Stimulated activated naive CD8-positive, alpha-beta T cell treated with anti-CD3 and anti-CD28 coated beads, Interleukin-15, amount 100 ng/mL, for 72 hours (primary cell): ENCODE measurements at places on chromosomes 2 and 18.

GRCh38 chr18:75172299-75173124 lies 36.4 kb downstream of the PTGR3 start:
- no peak for DNase-seq

GRCh38 chr2:165897726-165898125 lies 55.9 kb downstream of the TTC21B start:
- no peak for DNase-seq

GRCh38 chr2:101440127-101440738 lies 34.7 kb downstream of the RFX8 start:
- DNase-seq: no peak

GRCh38 chr2:176206136-176206535 lies 17.7 kb downstream of the HOXD1 start:
- no peak for DNase-seq

DNA sequence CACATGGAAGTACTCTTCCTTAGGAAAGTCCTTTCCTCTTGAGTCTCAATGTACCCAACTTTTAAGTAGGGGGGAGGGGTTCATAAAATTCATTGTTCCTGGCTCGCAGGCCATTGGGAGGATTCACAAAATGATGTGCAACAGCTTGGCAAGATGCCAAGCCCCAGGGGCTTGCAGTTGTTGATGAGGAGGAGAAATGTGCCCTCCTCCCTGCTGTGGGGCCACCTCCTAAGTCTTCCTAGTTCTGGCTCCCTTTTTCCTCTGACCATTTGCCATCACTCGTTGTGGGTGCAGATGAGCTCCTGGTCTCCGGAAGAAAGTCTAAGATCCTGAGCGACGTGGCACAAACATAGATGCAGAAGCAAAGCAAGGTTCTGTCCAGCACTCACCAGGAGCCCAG lies 435.4 kb downstream of the EIPR1 start:
- no peak for DNase-seq

DNA sequence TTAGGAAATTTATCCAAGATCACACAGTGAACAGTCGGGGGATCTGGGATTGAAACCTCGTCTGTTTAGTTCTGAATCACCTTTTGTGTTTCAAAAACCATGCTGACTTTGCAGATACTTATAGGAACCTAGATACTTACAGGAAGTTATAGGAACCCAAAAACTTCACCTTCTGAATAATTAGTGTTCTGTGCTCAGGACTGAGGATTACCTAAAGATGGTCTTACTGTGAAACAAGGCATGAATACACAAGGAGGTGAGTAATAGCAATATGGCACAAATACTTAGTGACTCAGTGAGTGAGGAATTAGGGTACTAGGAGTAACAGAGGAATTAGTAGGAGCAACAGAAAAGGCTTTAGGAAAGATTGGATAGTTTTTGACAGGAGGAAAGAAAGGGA lies 145.5 kb downstream of the LRATD1 start:
- DNase-seq: no peak

- DNase-seq: no peak
Observed at GRCh38 chr2:1744446-1745170, at the start of gene PXDN. Gene PXDN, minus strand, starts transcription at chr2:1744515. Its CDS starts 60 bp downstream, at chr2:1744455.

DNA sequence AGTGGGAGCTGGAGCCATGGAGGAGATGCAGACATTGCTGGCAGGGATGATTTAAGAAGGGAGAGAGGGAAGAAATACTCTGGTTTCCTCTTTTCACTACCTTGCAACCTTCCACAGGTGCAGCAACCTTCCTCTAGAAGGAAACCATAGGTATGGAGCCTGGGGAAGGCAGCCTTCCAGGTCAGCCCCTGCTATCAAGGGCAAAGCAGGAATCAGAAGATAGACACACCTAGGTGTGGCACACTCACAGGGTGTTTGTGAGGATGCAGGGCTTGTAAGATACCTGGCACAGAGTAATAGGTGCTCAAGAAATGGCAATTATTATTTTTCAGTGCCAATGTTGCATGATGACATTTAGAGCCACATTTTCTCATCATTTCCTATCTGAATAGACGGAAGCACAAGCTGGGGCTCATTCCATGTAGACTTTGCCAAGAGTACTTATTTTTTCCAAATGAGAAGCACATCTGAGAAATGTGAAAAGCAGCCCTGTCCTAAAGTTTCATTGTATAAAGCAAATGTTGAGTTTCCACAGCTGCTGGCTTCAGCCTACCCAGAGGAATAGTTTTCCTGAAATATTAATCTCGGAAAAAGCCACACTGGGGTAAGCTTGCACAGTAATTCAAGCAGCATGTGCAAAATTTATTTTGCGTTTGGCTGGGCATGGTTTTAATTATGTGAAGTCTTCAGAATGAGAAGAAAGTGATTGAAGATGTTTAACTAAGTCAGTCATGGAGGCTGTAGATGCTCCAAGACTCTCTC lies 20.6 kb downstream of the EVA1A start:
- DNase-seq: no peak

- no peak for DNase-seq
Observed at GRCh38 chr2:84388921-84389490, 70.1 kb downstream of the SUCLG1 start.

DNA sequence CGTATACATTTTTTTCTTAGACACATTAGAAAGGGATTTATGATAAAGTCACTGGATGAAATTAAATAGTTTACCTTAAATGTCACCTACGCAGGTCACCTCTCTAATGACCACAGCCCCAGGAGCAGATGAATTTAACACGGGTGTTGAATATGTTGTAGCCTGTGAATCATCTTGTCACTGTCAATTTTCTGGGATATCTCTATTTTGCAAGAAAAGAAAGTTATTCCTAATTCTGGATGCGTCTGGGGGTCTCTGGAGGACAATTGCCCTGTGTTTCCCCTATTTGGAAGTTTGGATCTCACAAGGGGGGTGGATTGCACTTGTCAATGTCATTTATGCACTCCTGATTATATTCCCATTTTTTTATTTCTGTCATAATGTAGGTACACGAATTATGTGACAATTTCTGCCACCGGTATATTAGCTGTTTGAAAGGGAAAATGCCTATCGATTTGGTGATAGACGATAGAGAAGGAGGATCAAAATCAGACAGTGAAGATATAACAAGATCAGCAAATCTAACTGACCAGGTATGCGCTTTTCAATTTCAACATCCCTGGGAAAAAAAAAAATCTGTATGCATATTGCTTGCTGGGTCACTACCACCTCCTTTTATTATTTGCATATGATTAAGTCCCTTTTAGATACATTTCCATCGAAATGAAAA lies 7.7 kb downstream of the MEIS1 start:
- no peak for DNase-seq

GRCh38 chr2:180823546-180824141 lies 156.8 kb upstream of the UBE2E3 start:
- DNase-seq: no peak

GRCh38 chr2:207760453-207760852 lies 9.3 kb downstream of the FZD5 start:
- DNase-seq: no peak

DNA sequence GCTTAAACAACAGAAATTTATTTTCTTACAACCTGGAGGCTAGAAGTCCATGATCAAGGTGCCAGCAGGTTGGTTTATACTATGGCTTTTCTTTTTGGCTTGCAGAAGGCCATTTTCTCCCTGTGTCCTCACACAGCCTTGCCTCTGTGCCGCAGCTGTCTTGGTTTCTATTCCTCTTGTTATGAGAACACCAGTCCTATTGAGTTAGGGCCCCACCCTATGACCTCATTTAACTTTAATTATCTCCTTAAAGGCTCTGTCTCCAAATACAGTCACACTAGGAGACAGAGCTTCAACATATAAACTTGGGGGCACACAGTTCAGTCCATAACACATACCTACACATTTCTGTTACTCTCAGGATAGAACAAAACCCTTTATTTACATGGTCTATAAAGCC lies 17.3 kb upstream of the RHOB start:
- no peak for DNase-seq

DNA sequence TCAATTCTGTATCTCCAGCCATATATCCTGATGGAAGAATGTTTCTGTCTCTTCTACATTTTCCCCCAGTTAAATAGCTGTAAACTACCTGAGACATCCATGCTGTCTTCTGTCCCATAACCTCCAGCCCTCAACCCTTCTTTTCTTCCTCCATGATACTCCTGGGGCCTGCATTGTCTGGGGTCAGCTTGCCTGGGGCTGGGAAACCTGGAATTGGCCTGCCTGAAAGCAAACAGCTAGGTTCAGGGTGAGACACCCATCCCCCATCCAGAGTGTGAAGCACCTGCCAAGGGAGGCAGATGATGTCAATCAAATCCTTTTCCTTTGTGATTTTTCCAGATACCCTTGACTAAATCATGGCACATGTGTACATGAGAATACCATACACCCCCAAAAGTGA lies 313.7 kb upstream of the MGAT5 start:
- no peak for DNase-seq

DNA sequence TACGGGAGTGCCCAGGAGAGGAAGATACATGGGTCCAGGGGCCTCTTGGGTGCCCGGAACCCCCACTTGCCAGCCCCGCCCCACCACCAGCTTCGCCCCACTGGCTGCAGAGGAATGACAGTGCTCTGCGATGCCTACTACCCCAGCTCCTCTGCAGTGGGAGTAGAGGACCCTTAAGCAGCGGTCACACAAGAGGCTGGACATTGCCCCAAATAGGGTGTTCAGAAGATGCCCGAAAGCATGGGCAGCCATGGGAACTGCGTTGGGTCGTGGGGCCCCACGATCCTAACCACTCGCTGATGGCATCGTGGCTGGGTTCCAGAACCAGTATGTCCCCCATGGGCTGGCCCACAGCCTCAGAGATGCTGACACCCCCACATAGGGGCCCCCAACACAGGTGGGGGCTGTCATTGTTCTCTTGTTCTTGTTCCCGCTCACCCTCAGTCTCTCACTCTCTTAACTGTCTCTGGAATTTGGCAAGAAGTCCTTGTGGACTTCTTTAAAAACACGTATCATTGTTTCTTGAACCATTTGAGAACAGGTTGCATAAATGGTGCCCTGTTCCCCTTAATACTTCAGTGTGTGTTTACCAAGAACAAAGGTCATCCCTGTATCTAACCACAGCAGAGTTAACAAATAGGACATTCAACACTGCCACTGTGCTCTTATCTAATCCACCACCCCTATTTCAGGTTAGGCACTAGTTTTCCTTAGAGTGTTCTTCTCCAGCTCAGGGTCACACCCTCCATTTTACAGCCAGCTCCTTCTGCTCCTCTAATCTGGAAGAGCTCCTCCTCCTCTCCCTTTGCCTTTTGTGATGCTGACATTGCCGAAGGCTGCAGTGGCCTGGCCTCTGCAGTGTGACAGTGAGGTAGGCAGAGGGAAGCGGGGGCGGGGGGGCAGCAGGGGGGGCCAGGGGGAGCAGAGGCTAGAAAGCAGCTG lies 76.3 kb downstream of the STPG4 start:
- DNase-seq: no peak

DNA sequence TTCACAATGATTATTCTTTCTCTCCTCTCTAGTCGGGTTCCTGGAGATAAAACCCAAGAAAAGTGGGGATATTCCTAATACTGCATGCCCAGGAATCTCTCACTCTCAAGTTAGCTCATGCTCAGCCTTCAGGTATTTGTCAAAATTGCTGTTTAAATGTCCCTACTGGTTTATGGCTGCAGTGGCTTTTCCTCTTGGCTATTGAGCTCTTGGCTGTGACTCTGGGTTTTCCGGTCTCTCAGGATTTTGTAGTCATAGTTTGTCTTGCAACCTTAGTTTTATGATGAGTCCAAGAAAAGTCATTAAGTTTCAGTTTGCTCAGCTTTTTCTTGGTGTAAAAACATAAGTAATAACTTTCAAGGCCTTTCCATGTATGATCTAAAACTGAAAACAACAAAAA lies 820.7 kb upstream of the HS6ST1 start:
- DNase-seq: no peak

DNA sequence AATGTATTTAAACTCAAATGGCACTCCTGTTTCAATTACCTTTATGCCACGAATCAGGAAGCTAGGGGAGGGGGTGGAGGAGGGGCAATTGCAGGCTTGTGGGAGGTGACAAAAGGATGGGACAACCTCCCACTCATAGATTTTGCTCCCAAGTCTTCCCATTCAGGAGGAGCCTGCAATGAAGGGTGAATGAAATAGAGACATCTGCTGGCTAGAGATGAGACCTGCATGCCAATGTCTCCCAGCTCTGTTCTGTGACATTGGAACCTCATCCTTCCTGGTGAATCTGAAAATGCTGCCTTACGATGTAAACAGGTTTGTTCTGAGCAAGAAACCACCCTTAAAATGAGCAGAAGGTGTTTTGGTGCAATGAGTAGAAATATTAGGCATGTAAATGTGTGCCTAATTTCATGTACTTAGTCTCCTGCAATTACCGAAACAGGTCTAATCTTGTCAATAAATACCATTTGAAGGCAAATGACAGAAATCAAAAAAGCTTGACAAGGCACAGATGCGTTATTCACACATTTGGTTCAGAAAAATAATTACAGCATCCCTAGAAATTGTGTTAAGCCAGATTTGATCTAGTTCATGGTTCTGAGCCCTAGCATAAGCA lies 2.7 kb upstream of the PID1 start:
- no peak for DNase-seq

DNA sequence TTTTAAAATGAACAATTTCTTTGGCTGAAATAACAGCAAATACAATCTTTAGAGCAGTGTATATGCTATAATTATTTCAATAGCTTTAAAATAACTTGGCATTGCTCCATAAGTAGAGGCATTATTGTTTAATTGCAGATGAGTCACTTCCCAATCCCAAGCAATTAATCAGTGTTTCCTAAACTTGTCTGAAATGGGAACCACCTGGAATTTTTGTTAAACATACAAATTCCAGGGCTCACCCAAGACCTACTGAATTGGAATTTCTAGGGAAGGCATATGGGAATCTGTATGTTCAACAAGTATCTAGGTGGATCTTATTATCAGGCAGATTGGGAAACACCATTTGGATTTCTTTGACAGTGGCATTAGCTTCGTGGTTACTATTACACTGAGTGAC lies 27.1 kb upstream of the FMNL2 start:
- DNase-seq: no peak

DNA sequence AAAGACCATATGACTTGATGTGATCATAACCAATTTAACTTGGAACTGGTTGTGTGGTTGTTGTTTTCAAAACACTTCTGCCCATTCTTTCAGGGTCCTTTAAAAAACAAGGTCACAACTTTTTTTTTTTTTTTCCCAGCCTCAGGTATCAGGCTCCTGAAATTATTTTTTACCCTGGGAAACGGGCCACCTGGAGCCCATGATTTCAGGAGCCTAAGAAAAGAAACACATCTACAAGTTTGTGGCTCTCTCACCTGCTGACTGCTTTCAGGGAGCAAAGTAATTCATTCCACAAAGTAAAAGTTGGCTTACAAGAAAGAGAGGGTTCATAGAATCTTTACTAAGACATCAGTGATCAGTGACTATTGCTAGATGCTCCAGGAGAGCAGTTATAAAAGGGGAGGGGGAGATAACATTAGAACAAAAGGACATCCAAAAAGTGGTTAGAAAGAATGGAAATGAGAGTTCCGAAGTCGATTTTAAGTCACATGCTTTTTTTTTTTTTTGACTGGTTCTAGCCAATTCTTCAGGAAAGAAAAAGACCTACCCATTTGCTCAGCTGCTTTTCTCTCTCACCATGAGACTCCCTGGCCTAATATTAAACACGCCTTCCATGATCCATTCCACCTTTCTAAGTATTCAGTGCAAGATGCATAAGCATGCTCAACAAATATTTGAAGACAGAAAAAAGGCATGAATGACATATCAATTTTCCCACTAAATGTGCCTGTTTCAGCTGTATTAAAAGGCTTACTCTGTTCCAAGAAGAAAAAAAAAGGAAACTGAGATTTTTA lies 267.3 kb downstream of the LRATD1 start:
- DNase-seq: no peak
